ENCODE measurements at places on chromosomes 3 and 15. TPM values are rescaled to one million over a fixed set of nuclear protein-coding genes. Genes with fewer than 3 reads are reported as not detected.

The BRPF1 gene
- total RNA-seq = 35.2 TPM

The CLDN16 gene
- total RNA-seq = not detected

- no peak for DNase-seq
Measured at GRCh38 chr3:52200981-52201679, 3.2 kb downstream of the ALAS1 start.

GRCh38 chr3:39327053-39327745 is 2.3 kb upstream of the CCR8 start:
- no peak for DNase-seq

- DNase-seq = no peak
Measured at GRCh38 chr3:138781012-138781470, 53.7 kb downstream of the PIK3CB start.

The RAD51 gene
- 4.1 TPM for total RNA-seq

GRCh38 chr3:26535151-26535550 is 87.4 kb upstream of the LRRC3B start:
- DNase-seq = no peak

- DNase-seq = no peak
Measured at GRCh38 chr3:71369701-71370391, 213.7 kb downstream of the FOXP1 start.

DNA sequence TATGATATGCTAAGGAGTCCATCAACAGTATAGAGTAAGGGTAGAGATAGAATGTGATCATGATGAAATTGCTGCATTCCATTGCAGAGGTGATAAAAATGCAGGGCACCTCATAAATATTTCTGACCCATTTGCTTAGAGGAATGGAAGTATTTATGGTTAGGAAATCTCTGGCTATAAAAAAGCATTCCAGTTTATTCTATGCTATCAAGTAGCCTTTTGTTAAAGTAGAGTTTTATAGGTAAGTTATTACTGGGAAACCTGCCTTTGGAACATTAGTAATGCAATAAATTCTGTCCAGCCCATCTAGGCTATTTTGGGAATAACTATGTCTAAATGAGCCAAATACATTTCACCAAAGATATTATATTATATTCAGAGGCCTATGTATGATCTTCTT is 19.8 kb upstream of the STRIT1 start:
- DNase-seq = no peak

DNA sequence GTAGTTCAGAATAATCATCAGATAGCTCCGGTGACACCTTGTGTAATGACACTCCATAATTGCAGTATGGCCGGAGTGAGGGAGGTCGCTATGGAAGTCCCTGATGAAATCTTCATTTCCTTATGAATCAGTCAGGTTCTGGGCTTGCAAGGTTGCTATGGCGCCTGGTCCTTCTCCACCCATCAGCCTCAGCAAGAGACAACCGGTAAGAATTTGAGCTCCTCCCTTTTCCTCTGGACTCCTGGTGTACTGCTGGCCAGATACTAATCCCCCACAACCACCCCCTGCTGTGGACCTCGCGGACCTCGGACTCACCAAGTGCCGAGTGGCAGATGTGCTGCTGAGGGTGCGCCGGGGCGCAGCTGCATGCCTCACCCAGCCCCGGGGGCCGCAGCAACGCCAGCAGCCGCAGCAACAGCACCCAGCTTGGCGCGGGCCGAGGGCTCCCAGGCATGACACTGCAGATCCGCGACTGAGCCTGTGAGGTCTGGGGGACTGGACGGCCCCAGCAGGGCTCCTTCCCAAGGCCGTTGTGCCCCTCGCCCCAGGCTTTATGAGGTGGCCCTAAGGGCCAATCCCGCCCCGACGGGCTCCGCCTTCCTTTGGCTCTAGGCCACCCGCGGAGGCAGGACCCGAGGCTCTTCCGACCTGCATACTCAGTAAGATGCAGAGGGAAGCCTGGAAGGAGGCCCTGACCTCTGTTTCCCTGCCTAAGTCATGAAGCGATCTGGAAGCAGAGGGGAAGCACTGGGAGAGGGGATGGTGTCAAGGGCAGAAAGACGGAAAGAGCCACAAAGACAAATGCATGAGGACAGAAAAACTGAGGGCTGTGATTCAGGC is at the start of gene TIMP4:
TSS of gene TIMP4 (minus strand) at position 526 of the 840 bp plus-strand sequence. CDS start at position 454, 72 bp downstream.
- no peak for DNase-seq

The CRYGS gene
- 4.0 TPM for total RNA-seq

DNA sequence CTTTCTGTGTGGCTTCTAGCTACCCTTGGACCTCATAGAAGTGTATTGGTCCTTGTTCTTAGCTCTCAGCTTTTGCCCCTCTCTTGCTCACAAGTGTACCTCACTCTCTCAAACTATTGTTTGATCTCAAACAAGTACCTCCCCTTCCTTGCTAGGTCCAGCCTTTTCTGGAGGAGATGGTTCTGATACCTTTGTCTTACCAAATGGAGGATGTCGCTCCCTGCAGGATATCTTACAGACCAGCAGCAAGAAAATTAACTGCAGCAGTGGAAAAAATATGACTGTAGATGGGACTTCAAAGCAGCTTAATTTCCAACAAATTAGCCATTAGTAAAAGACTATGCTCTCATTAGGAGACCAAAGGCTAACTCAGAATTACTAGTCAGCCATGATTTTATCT is 388.1 kb upstream of the ROBO2 start:
- no peak for DNase-seq

GRCh38 chr3:118671192-118671591 is 363.5 kb downstream of the IGSF11 start:
- no peak for DNase-seq

GRCh38 chr3:144343777-144344176 is 372.2 kb downstream of the DIPK2A start:
- no peak for DNase-seq

- DNase-seq = no peak
Measured at GRCh38 chr3:183435661-183436060, 7.2 kb upstream of the MCF2L2 start.

- DNase-seq = no peak
Measured at GRCh38 chr3:16463119-16463518, 50.4 kb downstream of the RFTN1 start.

The ZNF662 gene
- total RNA-seq = 0.64 TPM

DNA sequence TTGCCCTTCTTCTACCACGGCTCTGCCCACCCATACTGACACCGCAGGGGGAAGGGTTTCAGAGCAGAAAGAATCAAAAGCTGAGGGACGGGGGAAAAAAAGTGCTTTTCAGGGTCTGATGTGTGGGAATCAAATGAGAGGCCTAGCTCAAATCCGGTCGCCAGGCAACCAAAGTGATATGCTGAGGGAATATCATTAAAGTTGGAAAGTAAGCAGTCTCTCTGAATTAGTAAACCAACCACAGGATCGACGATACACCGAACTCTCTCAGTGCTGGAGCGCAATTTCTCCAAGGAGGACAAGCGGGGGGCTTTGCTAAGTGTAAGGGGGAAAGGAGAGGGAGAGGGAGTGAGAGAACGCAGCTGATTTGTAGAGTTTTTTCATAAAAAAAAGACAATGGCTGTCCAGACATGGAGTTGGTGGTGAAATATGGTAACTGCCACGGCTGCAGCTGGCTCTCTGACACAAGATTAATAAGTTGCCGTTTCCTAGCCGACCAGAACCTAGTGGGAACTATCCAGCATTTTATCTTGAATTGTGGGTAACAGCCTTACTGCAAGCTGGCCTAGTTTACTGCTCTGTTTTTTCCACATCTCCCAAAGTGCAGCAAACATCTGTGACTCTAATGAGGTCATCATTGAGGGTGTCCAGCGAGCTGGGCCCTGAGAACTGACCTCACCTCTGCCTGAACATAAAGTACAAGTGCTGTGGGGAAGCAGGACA is 530.2 kb downstream of the SOX2 start:
- no peak for DNase-seq

The LCMT2 gene
- total RNA-seq = 15.5 TPM

DNA sequence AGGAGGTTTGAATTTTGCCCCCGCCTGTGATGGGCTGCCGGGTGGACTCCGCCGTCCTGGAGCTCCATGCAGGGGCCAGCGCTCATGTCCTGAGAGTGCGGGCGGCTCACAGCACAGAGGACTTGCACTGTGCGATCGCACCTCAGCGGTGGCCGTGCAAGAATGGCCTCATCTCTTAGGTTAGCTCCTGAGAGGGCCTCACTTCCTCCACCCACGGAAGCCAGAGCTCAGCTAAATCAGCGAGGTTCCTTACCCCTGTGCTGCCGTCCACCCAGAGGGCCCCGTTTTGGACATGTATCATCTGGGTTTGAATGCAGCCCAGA is 72.0 kb upstream of the PCSK6 start:
- DNase-seq = no peak

DNA sequence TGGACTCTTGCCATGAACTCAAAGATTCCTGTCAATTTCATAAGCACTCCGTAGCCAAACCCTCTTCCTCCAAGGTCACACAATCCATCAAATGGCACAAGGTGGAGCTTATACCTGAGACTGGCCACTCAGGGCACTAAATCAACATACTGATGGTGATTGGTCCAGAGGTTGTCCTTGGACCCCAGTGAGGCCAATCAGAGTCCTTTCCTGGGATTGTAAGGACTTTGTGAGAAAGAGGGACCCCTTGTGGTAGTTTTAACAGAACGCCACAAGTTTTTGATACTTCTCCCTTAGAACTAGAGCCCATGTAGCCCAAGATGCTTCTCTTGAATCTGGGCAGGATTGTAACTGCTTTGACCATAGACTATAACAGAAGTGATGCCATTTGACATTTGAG is 44.4 kb upstream of the LARS2 start:
- DNase-seq = no peak

DNA sequence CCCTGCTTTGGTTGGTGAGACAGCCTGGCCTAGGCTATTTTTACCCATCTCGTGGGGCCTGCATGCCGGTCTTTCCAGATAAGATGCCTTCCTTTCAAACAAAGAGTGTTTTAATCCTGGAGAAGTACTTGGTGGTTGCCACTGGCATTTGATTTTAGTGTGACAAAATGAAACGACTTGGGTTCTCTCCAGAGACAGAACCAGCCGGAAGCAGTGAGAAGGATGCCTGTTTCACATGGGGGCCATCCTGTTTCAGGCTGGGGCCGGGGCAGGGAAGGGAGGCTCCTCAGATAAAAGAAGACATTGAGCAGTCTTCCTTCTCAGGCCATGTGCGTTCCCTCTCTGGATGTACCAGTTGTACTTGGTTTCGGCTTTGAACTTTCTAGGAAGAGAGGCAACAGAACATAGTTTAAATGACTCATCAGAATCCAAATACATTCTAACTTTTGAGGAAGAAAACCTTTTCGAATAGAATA is 74.9 kb downstream of the TOP2B start:
- no peak for DNase-seq

The WDR49 gene
- total RNA-seq = 0.49 TPM

The PLSCR1 gene
- 37.2 TPM for total RNA-seq

DNA sequence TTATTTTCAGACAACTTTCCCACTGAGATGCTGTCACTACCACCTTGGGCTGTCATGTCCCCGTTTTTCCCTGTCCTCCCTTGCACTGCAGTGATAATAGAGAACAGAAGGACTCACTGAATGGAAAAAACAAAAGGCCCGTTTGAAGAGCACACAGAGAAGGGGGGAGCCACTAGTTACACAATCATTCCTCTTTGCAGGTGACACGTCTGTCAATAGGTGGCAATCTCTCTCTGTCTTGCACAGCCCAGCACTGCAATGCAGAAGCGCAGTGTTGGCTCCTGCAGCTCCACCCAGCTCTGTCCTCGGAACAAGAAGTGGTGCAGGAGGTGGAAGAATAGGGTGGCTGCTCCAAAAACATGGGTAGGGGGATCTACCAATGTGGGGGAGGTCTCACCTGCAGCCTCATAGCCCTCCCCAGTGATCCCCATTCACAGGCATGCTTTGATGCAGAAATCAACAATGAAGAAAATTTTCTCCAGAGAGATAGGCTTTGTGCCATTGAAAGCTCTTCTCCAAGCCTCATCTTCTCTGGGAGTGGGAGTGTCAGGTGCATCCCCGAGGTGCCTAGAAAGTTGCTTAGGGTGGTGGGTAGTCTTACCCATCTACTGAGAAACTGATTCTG is 31.8 kb downstream of the FSTL1 start:
- DNase-seq = no peak

DNA sequence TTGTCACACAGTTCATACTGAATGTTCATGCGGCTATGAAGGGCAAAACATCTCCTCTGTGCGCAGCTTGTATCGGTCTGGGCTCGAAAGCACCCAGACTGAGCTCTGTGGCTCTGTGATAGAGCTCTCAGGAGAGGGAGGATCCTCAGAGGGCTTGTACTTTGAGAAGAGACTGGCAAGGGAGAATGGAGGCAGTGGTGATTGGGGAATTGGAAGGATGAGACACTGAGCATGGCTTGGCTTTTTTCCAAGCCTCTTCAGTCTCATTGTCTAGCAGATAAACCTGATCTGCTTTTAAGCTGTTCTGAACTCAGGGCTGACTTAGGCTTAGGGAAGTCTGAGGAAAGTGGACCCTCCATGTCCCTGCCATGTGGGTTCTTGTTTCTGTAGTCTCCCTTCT is 43.0 kb downstream of the RAD54L2 start:
- no peak for DNase-seq

The RTP1 gene
- total RNA-seq = not detected

- no peak for DNase-seq
Measured at GRCh38 chr3:47024932-47025331, 45.5 kb downstream of the NBEAL2 start.

GRCh38 chr15:37929238-37929637 is 5.2 kb upstream of the TMCO5A start:
- no peak for DNase-seq

DNA sequence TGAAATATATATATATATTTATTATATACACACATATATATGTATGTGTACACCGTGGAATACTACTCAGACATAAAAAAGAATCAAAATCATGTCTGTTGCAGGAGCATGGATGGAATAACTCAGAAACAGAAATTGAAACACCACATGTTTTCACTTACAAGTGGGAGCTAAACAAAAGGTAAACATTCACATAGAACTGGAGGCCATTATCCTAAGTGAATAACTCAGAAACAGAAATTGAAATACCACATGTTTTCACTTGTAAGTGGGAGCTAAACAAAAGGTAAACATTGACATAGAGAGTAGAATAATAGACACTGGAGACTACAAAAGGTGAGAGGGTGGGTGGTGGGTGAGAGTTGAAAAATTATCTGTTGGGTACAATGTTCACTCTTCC is 171.5 kb upstream of the GOLIM4 start:
- DNase-seq = no peak

The PLXND1 gene
- total RNA-seq = 3.7 TPM

DNA sequence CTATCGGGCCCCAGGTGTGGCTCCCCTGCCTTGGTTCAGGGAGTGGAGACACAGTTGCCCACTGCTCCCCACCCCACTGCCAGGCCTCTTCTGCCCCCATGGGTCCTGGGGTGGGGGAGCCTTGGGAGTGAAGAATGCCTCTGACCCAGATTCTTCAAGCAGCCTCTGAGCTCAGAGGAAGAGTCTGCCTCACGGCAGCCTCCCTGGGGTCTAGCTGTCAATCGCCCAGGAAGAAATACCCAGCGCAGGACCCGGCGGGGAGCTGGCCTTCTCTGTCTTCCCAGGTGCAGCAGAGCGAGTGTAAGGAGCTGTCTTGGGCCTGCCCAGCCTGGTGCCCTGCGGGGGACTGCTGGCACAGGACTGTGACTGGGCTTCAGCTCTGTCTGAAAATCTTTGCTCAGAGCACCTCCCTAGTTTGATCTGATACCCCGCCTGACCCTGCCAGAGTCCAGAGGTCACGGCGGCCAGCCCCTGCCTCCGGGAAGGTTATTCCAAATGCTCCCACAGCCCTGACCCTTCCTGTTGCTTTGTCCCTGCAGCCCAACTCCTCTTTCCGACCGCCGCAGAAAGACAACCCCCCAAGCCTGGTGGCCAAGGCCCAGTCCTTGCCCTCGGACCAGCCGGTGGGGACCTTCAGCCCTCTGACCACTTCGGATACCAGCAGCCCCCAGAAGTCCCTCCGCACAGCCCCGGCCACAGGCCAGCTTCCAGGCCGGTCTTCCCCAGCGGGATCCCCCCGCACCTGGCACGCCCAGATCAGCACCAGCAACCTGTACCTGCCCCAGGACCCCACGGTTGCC is 11.0 kb downstream of the ANKRD63 start:
- DNase-seq = no peak

The UROC1 gene
- total RNA-seq = not detected

Data from activated B cell treated with CpG ODN at 0.5 μM for 24 hours (primary cell).